Fibroblast of skin of right quadriceps (primary cell): ENCODE measurements at places on chromosomes 11 and 22.

DNA sequence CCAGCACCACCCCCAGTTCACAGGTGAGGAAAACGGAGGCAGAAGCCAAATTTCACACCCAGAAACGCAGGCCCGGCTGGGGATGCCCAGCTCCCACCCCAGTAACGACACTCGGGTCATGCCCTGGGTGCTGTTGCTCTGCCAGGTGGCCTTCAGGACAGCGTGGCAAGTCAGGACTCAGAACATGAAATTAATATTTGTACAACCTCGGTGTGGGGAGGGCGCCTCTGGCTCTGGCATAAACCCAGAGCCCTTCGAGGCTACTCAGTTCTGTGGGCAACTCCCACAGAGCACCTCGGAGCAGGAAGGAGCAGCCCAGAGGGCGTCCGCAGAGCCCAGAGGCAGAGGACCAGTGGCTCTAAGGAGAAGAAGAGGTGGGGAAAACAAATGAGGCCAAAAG, 71.6 kb downstream of the CELSR1 start:
- DNase-seq = no peak

- DNase-seq = no peak
Observed at GRCh38 chr11:60455531-60456042, at the start of gene MS4A1. MS4A1 (plus strand) TSS chr11:60455847; CDS start chr11:60462375, 6,528 bp downstream.

GRCh38 chr11:60777572-60777971, 7.6 kb upstream of the MS4A10 start:
- peak; percentile 84 for DNase-seq

- DNase-seq = no peak
Observed at GRCh38 chr11:8512547-8512946, 81.5 kb downstream of the STK33 start.

DNA sequence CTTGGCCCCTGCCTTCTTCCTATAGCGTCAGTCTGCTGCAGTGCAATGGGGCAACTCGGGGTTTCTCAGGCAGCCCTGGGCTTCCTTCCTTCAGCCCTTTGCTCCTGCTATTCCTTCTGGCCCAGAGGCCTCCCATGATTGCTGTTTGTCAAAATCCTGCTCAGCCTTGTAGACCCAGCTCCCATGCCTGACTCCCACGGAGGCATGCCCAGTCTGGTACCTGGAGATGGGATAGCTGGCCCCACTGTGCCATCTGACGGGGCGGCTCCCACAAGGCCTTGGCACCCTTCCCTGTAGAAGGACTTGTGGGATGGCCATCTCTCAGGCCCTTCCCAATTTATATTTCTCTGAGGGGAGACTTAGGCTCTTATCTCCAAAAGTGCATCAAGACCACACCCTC, 590 bp upstream of the CD6 start:
- no peak for DNase-seq

- no peak for DNase-seq
Observed at GRCh38 chr11:102783720-102784119, 3.3 kb upstream of the MMP10 start.

DNA sequence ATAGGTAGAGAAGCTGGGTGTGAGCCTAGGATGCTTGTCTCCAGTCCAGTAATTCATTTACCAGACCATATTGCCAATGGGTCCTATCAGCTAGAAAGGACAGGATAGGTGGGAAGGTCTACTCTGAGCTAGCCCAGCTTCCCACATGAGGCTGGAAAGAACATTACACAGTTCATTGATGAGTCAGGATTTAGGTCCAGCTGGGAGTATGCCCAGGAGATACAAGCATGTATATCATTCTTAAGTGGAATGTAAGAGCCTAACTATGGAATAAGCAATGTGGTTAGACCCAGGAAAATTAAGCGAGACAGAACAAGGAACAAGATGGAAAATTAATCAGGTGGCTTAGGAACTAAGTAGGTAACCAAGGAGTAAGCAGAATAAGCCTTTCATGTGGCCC, 59.0 kb upstream of the TBCEL start:
- peak; percentile 38 for DNase-seq

GRCh38 chr11:117979481-117980211, 6.5 kb upstream of the IL10RA start:
- no peak for DNase-seq

- no peak for DNase-seq
Observed at GRCh38 chr11:126304457-126305075, 706 bp downstream of the DCPS start.

DNA sequence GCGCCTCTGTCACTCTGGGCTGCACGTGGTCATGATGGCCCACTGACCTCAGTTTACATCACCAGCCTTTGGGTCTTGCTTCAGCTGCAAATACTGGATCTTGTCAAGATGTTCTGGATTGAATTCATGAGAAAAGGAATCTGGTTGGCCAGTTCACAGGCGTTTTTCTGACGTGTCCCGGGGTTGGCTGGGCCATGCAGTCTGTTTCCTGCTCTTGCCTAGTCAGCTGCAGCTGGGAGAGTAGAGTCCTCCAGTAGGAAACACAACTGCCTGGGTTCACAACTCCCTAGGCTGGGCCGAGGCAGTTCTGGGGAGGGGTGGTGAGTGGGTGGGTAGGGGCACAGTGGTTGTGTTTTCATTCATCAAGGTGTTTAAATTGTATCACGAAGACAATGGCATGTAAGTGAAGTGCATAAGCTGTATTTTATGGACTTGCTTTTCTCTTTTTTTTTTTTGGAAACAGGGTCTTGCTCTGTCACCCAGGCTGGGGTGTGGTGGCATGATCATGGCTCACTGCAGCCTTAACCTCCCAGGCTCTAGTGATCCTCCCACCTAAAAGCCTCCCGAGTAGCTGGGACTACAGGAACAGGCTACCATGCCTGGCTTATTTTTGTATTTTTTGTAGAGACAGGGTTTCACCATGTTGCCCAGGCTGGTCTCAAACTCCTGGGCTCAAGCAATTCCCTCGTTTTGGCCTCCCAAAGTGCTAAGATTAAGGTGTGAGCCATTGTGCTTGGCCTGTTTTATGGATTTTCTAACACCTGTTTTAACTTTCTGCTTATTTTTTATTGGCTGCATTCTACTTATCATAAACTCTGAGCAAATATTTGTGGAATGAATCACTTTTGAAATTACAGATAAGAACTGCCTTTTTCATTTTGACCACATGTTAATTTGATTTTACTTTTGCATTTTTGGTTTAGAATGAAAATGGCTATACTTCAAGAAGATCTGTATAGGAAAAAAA, 54.0 kb upstream of the PITPNB start:
- DNase-seq = no peak
